Spinal cord (tissue), 10 donors: ENCODE measurements at places on chromosomes 13 and 19. TPM values are rescaled to one million over a fixed set of nuclear protein-coding genes. Genes with fewer than 3 reads are reported as not detected.

DNA sequence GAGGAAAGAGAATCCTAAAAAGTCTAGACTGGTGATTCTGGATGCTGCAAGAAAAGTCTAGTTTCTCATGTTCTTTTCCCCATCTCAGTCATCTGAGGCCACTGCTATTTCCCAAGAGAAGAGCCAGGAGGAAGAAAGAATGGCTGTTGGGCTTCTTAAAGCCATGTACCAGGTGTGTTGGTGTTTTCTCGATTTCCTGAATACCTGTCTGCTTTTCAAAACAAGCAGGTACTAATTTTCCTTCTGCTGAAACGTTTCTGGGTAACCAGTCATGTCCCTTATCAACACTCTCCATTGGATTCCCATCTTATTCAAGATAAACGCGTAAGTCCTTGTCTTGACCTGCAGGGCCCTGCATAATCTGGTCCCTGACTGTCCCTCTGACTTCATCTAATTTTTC lies 1.1 kb downstream of the ZNF570 start:
- H3K27ac ChIP-seq, result no peak overlapping the region
- H3K4me3 ChIP-seq, result peak overlapping the region; percentile 86
- no peak for DNase-seq
- peaks cover 20% of the 10 kb centered on the region for H3K4me1 ChIP-seq
- H3K36me3 ChIP-seq, result peaks cover 14% of the 10 kb centered on the region

- no peaks in the 10 kb centered on the region for H3K36me3 ChIP-seq
- DNase-seq, result no peak
- no peak overlapping the region for H3K4me3 ChIP-seq
- no peak overlapping the region for H3K27ac ChIP-seq
Observed at GRCh38 chr13:39915418-39915817, 260.0 kb downstream of the COG6 start.

GRCh38 chr19:33906578-33907335 lies 110.1 kb downstream of the KCTD15 start:
- no peak for DNase-seq
- H3K36me3 ChIP-seq, result no peaks in the 10 kb centered on the region
- peaks cover 34% of the 10 kb centered on the region for H3K27me3 ChIP-seq
- H3K27ac ChIP-seq, result no peak overlapping the region

Gene MBNL2
- 101 TPM for total RNA-seq

DNA sequence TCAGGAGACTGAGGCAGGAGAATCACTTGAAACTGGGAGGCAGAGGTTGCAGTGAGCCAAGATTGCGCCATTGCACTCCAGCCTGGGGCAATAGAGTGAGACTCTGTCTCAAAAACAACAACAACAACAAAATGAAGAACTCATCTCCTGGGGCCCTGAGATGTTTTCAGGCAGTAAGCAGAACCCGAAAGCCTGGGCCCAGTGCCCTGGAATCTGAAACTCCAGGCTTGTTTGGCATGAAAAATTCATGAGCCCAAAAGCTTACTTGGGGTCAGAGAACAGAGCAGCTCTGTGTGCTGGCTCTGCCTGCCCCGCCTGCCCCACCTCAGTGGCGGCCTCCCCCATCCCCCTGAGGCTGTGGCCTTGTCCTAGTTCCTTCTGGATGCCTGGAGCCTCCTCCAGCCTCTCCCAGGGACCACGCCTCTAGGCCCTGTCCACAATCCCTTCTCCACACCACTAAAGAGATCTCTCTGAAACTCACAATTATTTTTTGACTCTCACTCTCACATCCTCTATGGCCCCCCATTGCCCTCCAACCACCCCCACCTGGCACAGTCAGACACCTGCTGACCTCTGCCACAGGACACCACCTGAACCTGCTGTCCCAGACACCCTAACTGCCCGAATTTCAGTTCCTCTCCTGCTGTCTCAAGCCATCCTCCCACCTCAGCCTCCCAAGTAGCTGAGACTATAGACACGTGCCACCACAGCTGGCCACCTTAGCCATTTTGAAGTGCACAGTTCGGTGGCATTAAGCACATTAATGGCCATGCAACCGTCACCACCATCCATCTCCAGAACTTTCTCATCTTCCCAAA lies 6.9 kb upstream of the AP1M2 start:
- H3K4me3 ChIP-seq, result no peak overlapping the region
- no peak for DNase-seq
- no peaks in the 10 kb centered on the region for H3K27me3 ChIP-seq
- peak overlapping the region; percentile 76 for H3K27ac ChIP-seq
- H3K36me3 ChIP-seq, result no peaks in the 10 kb centered on the region

Gene ALKBH6
- 12.6 TPM for total RNA-seq

DNA sequence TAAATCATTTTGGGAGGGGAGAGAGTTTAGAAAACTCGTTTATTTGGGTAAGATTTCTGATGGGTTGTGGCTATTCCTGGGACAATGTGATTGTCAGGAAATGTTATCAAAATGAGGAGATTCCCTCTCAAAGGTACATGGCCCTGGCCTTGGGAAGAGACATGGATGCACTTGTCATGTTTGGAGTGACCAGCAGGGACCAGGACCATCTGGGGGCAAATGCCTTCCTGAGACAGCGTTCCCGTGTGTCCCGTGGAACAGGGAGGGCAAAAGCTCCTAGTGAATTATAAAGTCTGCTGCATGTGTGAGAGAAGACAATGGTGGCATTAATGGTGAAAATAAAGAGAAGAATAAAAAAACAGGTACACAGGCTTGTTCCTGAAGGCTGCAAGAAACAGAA lies 317.3 kb downstream of the ZNF536 start:
- no peaks in the 10 kb centered on the region for H3K27me3 ChIP-seq
- no peak overlapping the region for H3K27ac ChIP-seq
- no peak overlapping the region for H3K4me3 ChIP-seq
- H3K4me1 ChIP-seq, result peaks cover 60% of the 10 kb centered on the region

DNA sequence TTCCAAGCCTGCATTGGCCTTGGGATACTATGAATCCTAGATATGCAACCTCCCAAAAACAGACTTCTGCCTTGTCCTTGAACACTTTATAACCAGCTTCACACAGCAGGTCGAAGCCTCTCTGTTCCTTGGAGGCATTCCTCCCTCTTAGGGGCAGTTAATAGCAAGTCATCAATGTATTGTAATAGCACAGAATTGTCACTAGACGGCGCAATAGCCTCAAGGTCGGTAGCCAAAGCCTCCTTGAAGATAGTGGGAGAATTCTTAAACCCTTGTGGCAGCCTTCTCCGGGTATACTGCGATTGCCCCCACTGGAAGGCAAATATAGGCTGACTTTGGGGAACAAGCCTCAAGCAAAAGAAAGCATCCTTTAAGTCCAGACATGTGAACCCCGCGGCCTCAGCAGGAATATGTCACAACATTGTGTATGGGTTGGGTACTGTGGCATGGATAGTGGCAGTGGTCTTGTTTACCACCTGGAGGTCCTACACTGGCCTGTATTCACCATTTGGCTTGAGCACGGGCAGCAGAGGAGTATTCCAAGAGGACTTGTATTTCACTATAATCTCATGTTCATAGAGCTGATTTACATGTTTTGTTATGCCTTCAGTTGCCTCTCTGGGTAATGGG lies 61.1 kb downstream of the ZNF431 start:
- no peak overlapping the region for H3K4me3 ChIP-seq
- no peaks in the 10 kb centered on the region for H3K27me3 ChIP-seq
- H3K27ac ChIP-seq, result no peak overlapping the region
- DNase-seq, result peak; percentile 10
- no peaks in the 10 kb centered on the region for H3K36me3 ChIP-seq

Gene GRIK5
- total RNA-seq, result 13.1 TPM

DNA sequence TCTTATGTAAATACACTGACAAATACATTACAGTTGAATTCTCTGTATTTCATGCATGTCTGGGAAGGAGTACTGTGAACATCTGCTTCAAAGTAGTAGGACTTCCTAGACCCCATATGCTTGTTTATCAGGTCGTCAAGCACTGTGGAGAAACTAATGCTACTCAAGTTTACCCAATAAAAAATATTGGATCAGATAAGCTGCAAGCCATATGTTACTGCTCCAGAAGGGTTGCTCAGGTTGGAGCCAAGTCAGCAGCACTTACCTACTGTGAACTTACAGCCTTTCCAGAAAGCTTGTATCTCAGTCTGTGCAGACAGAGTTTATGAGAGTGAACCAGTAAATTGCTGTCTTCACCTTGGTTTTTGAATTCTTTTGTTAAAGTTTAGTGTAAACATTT lies 36.2 kb downstream of the SLAIN1 start:
- H3K27ac ChIP-seq, result no peak overlapping the region
- no peaks in the 10 kb centered on the region for H3K36me3 ChIP-seq
- no peak for DNase-seq
- H3K4me3 ChIP-seq, result no peak overlapping the region
- H3K4me1 ChIP-seq, result no peaks in the 10 kb centered on the region

- H3K4me3 ChIP-seq, result no peak overlapping the region
- H3K36me3 ChIP-seq, result no peaks in the 10 kb centered on the region
- H3K27me3 ChIP-seq, result no peaks in the 10 kb centered on the region
Observed at GRCh38 chr13:42356184-42356575, 84.2 kb downstream of the AKAP11 start.

DNA sequence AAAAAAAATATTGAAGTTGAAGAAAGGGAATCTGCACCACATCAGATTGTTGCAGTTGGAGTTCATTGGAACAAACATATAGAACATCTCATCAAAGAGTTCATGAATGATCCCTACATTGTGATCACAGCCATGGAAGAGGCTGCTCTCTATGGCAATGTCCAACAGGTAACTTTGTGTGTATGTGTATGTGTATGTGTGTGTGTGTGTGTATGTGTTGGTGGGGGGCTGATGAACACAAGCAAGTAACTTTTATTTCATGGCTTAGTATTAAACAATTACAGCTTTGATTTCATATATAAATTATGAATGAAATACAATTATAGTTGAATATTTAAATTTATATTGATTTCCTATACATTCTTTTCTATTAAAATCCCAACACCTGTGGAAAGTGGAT lies 69.4 kb downstream of the SLC7A9 start:
- DNase-seq, result no peak
- H3K36me3 ChIP-seq, result no peaks in the 10 kb centered on the region

Gene NXNL1
- not detected for total RNA-seq

- no peak for DNase-seq
- peak overlapping the region; percentile 52 for H3K27ac ChIP-seq
- peaks cover 49% of the 10 kb centered on the region for H3K4me1 ChIP-seq
Observed at GRCh38 chr19:13104360-13104847, 1.7 kb upstream of the LYL1 start.

- peaks cover 89% of the 10 kb centered on the region for H3K36me3 ChIP-seq
- no peaks in the 10 kb centered on the region for H3K27me3 ChIP-seq
- no peak overlapping the region for H3K4me3 ChIP-seq
- no peak overlapping the region for H3K27ac ChIP-seq
- peaks cover 37% of the 10 kb centered on the region for H3K4me1 ChIP-seq
Observed at GRCh38 chr19:47490031-47490430, 6.0 kb upstream of the KPTN start.
